ENCODE measurements at places on chromosomes 12 and 14.

GRCh38 chr12:109385339-109386058, 37.8 kb downstream of the MYO1H start:
- 0 out of 2 replicates have a peak overlapping the region, but pooled peaks have one; percentile 21 for H3K4me3 ChIP-seq
- DNase-seq, result peak; percentile 46
- no peak overlapping the region for H3K27ac ChIP-seq

- H3K4me1 ChIP-seq, result peaks cover 29% of the 10 kb centered on the region
- peak within 1 kb of the TSS; percentile 66 for H3K4me3 ChIP-seq
- peak within 1 kb of the TSS; percentile 88 for H3K27ac ChIP-seq
- peak; percentile 83 for DNase-seq
Observed at GRCh38 chr14:32202998-32203882, at the start of gene RNU6-8. Gene RNU6-8 (minus strand): TSS chr14:32203269.

DNA sequence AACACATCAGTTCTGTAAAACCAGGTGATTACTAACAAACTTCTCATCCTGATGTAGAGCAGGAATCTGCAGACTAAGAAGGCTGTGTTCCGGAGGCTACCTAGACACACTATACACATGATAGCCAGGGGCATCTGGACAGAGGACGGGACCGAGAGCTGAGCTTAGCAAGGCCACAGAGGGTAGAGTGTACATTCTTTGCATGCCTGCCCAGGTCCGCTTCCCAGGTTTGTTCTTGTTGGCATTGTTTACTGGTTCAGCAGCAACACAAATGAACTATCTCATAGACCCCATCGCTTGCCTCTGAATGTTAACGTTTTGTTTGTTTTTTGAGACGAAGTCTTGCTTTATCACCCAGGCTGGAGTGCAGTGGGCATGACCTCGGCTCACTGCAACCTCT, 17.7 kb upstream of the TEAD4 start:
- no peaks in the 10 kb centered on the region for H3K36me3 ChIP-seq
- H3K4me1 ChIP-seq, result no peaks in the 10 kb centered on the region
- no peaks in the 10 kb centered on the region for H3K27me3 ChIP-seq
- no peak overlapping the region for H3K4me3 ChIP-seq
- H3K27ac ChIP-seq, result no peak overlapping the region

- no peak for DNase-seq
- no peaks in the 10 kb centered on the region for H3K36me3 ChIP-seq
- no peak overlapping the region for H3K4me3 ChIP-seq
- H3K4me1 ChIP-seq, result no peaks in the 10 kb centered on the region
- peaks cover 57% of the 10 kb centered on the region for H3K27me3 ChIP-seq
Observed at GRCh38 chr12:67705394-67706370, 57.1 kb downstream of the DYRK2 start.

GRCh38 chr14:28340816-28341215, 425.8 kb upstream of the FOXG1 start:
- H3K27ac ChIP-seq, result no peak overlapping the region
- no peaks in the 10 kb centered on the region for H3K36me3 ChIP-seq
- no peak overlapping the region for H3K4me3 ChIP-seq
- no peaks in the 10 kb centered on the region for H3K4me1 ChIP-seq
- no peak for DNase-seq
- no peaks in the 10 kb centered on the region for H3K27me3 ChIP-seq

DNA sequence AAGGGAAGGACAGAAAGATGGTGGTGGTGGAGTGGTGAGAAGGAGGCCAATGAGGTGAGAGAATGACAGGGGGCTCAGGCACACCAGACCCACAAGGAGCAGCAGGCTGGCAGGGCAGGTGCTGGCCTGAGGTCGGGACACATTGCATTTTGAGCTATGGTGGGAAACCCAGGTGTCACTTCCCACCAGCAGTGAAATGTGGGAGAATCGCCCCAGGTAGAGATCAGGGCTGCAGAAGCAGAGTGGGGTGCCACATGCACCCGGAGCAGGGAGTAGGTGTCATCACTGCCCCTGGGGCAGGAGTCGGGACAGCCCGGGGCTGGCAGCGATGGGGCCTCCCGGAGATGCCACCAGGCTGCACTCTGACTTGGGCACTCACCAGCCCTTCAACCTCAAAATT, 315.8 kb downstream of the BCL11B start:
- DNase-seq, result no peak
- no peaks in the 10 kb centered on the region for H3K36me3 ChIP-seq
- H3K4me1 ChIP-seq, result no peaks in the 10 kb centered on the region
- H3K4me3 ChIP-seq, result no peak overlapping the region
- H3K27me3 ChIP-seq, result no peaks in the 10 kb centered on the region

GRCh38 chr14:100698066-100698465, 28.6 kb upstream of the DLK1 start:
- peaks cover 61% of the 10 kb centered on the region for H3K27me3 ChIP-seq
- no peaks in the 10 kb centered on the region for H3K4me1 ChIP-seq
- no peaks in the 10 kb centered on the region for H3K36me3 ChIP-seq
- no peak overlapping the region for H3K4me3 ChIP-seq
- no peak for DNase-seq

- no peak for DNase-seq
- no peaks in the 10 kb centered on the region for H3K36me3 ChIP-seq
- H3K27ac ChIP-seq, result no peak overlapping the region
Observed at GRCh38 chr12:126493366-126494108, 1428.3 kb downstream of the AACS start.

DNA sequence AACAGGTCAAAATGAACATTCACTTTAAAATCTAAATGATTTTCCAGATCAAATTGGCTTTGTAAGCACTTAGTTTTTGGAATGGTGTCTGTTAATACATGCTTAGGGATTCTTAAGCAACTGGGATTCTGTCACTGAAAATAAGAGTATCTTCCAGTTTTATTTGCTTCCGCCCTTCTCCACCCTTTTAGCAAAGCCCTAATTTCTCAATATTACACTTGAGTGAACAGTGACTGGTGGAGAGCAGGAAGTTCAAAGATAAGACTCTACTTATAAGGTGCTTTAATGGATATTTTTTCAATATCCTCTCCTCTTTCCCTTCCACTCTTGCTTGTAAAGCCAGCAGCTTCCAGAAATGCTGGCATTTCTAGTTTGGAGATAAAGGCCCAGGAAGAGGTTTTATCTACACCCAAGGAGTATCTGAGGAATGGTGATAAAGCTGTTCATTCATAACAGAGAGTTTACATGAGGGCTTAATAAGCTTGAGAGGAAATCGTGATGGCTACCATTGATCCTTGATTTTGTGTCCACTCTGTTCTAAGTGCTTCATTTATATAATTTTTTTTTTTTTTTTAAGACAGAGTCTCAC, 265.9 kb upstream of the PRICKLE1 start:
- H3K27ac ChIP-seq, result no peak overlapping the region
- H3K4me1 ChIP-seq, result no peaks in the 10 kb centered on the region
- no peaks in the 10 kb centered on the region for H3K27me3 ChIP-seq
- no peak for DNase-seq
- no peaks in the 10 kb centered on the region for H3K36me3 ChIP-seq
- no peak overlapping the region for H3K4me3 ChIP-seq

GRCh38 chr14:75518625-75519024, 3.6 kb upstream of the BATF start:
- H3K4me3 ChIP-seq, result no peak overlapping the region
- no peaks in the 10 kb centered on the region for H3K27me3 ChIP-seq
- peaks cover 8% of the 10 kb centered on the region for H3K4me1 ChIP-seq

GRCh38 chr14:23159532-23159931, 23.9 kb downstream of the SLC7A8 start:
- H3K36me3 ChIP-seq, result no peaks in the 10 kb centered on the region
- H3K27ac ChIP-seq, result no peak overlapping the region
- no peak overlapping the region for H3K4me3 ChIP-seq

DNA sequence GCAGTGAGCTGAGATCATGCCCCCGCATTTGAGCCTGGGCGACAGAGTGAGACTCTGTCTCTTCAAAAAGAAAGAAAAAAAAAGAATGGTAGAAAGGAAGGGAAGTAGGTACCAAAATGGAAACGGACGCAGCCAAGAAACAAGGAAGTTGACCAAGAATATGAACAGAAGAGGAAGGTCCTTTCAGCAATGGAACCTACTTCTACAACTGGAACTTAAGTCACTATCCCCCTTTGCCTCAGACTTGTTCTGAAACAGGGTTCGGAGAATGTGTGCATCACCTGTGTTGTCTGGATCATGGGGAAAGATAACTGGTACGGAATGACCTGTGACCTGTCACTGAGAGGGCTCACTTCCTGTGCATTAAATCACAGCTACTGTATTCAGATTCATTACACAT, 43.9 kb upstream of the RNASE1 start:
- H3K36me3 ChIP-seq, result no peaks in the 10 kb centered on the region
- no peak overlapping the region for H3K4me3 ChIP-seq
- DNase-seq, result no peak
- no peak overlapping the region for H3K27ac ChIP-seq

- H3K4me1 ChIP-seq, result no peaks in the 10 kb centered on the region
- H3K4me3 ChIP-seq, result no peak overlapping the region
- no peak for DNase-seq
- H3K27me3 ChIP-seq, result no peaks in the 10 kb centered on the region
- H3K27ac ChIP-seq, result no peak overlapping the region
Observed at GRCh38 chr12:94012590-94012989, 135.8 kb upstream of the PLXNC1 start.

DNA sequence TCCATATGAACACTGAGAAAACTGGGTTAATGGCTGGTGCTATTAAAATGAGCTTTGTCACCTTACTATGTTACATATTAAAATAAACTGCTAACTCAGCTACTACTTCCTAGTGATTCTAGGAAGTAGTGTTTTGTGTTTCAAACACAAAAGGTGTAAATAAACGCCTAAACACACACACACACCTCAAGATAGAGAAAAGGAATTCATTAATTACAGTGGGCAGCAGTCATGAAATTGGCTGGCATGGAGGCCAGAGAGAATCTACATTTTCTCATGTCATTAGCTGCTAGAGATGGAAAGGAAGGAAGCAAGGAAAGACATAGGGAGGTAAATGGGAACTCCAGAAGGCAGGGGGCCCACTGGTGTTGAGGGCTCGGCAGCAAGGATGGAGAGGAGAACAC, 787 bp upstream of the PRMT5 start:
- peak overlapping the region; percentile 37 for H3K27ac ChIP-seq
- H3K4me1 ChIP-seq, result 0 out of 2 replicates have a peak, but pooled peaks cover 3% of the 10 kb centered on the region
- H3K27me3 ChIP-seq, result no peaks in the 10 kb centered on the region
- no peaks in the 10 kb centered on the region for H3K36me3 ChIP-seq

DNA sequence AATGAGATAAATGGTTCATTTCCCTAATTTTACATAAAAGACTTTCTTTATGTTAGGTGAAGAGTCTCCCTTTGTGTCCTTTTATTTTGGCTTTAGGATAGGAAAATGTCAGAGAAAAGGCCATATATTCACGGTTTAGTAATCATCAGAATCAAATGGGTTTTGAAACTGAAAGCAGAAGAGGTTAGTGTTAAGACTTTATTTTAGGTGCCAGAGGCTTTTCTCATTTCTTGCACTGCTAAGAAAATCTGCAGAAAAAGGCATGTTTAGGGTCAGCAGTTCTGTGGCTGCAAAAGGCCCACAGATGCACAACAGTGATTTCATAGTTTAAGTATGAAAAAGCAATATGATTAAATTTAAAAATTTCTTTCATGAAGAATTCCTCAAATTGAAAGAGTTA, 80.4 kb upstream of the SINHCAF start:
- no peaks in the 10 kb centered on the region for H3K27me3 ChIP-seq
- H3K4me3 ChIP-seq, result peak overlapping the region; percentile 30
- peak overlapping the region; percentile 68 for H3K27ac ChIP-seq
- no peaks in the 10 kb centered on the region for H3K36me3 ChIP-seq
